Cardiac muscle cell (in vitro differentiated cells and primary cell): ENCODE measurements at places on chromosomes 4 and X. TPM values are rescaled to one million over a fixed set of nuclear protein-coding genes. Genes with fewer than 3 reads are reported as not detected.
A peak's percentile ranks its signal among the peaks of the same experiment; 100 is the strongest.

Gene MAGEE2
- not detected in 2 replicates for total RNA-seq

Gene CCSER1
- total RNA-seq, result 3.3 and 3.6 TPM in 2 replicates

Gene ASB12
- 0.24 and 0.46 TPM in 2 replicates for total RNA-seq

Gene DMD
- total RNA-seq, result 41.3 and 90.7 TPM in 2 replicates

Gene GLOD5
- not detected in 2 replicates for total RNA-seq

Gene RTL5
- total RNA-seq, result 9.0 and 11.6 TPM in 2 replicates

GRCh38 chr4:189785257-189785656, 155.4 kb upstream of the FRG1 start:
- no peaks in the 10 kb centered on the region for H3K27me3 ChIP-seq
- H3K4me1 ChIP-seq, result no peaks in the 10 kb centered on the region
- DNase-seq, result no peak
- H3K4me3 ChIP-seq, result no peak overlapping the region
- no peak overlapping the region for H3K27ac ChIP-seq

GRCh38 chr4:42144028-42144427, 8.4 kb downstream of the BEND4 start:
- DNase-seq, result no peak
- H3K27ac ChIP-seq, result no peak overlapping the region
- no peaks in the 10 kb centered on the region for H3K4me1 ChIP-seq
- H3K36me3 ChIP-seq, result no peaks in the 10 kb centered on the region
- no peak overlapping the region for H3K4me3 ChIP-seq

GRCh38 chr4:67684839-67685531, 16.0 kb downstream of the UBA6 start:
- no peaks in the 10 kb centered on the region for H3K27me3 ChIP-seq
- no peaks in the 10 kb centered on the region for H3K4me1 ChIP-seq
- no peak overlapping the region for H3K4me3 ChIP-seq
- H3K36me3 ChIP-seq, result peaks cover 15% of the 10 kb centered on the region

- H3K4me1 ChIP-seq, result no peaks in the 10 kb centered on the region
- no peak overlapping the region for H3K4me3 ChIP-seq
- no peak overlapping the region for H3K27ac ChIP-seq
- DNase-seq, result no peak
These were observed 52.9 kb downstream of the EPHA5 start for GRCh38 chr4:65617416-65617815.

DNA sequence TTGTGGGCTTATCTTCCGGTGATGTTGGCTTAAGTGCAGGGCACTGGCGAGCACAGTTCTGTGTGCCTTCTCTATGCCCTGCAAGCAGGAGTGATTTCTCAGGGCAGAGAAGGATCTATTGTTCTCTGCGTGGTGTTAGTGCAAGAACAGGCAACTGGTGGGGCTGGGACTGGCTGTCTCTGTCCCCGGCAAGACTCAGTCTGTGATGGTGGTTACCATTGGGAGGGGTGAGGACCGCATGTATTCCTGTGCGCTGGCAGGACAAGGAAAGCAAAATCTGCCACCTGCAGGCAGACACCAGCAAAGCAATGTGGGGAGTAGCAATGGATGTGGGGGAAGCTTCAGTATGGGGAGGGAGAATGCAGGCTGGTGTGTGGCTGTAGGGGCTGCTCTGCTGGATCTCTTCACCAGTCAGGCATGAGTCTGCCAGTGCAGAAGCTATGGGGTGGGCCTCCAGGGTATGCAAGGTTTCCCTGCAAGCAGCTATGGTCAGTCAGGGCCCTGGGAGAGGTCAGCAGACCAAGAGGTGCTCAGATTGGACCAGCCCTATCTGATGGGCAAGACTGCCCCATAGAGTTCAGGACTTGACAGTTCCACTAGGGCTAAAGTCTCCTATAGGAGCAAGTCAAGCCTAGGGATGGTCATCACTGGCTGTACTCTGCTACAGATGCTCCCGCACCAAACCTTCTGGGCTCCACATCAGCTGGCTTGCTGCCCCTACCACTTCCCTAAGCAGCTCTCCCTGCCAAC, 16.8 kb downstream of the PF4 start:
- no peak overlapping the region for H3K4me3 ChIP-seq
- H3K27me3 ChIP-seq, result no peaks in the 10 kb centered on the region
- no peak overlapping the region for H3K27ac ChIP-seq
- H3K36me3 ChIP-seq, result no peaks in the 10 kb centered on the region
- H3K4me1 ChIP-seq, result no peaks in the 10 kb centered on the region

- H3K27me3 ChIP-seq, result no peaks in the 10 kb centered on the region
- no peak overlapping the region for H3K27ac ChIP-seq
- no peaks in the 10 kb centered on the region for H3K36me3 ChIP-seq
- no peaks in the 10 kb centered on the region for H3K4me1 ChIP-seq
- no peak overlapping the region for H3K4me3 ChIP-seq
- no peak for DNase-seq
These were observed 94.0 kb downstream of the TMA16 start for GRCh38 chr4:163588532-163588931.

DNA sequence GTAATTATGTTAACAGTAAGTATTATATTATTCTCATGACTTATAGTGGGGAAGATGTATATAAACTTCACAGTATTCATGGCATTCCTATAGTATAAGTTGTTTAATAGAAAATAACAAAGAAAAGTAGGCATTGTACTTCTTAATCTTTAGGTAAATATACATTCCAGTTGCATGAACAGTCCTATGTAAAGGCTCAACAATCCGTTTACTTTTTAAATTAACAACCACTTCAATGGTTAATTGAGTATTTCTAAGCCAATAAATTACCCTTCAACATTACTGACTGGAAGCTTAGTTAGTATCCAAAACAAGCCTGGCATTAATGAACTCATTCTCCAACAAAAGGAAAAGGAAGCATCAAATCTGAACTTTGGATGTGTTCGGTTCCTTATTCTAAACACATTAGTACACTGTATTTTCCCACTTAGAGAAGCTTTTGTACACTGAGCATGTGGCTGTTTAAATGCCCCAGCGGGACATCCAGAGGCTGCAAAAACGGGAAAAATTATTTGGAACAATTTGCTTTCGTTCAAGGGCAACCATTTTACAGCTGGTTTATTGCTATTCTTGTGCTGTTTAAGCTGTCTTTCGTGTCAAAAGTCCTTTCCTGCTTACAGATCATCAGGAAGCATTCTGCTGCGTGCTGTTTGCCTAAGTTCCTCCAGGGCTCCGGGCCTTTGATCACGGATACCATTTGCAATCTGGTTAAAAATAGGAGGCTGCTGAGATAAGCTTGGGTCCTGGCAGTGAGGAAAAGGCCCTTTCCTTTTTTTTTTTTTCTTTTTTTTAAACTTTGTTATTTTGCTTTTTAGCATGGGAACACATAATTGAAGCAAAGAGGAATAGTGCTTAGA, 460.3 kb downstream of the SPRY1 start:
- H3K36me3 ChIP-seq, result no peaks in the 10 kb centered on the region
- no peak overlapping the region for H3K4me3 ChIP-seq
- peak overlapping the region; percentile 97 for H3K27ac ChIP-seq
- no peaks in the 10 kb centered on the region for H3K27me3 ChIP-seq

- no peak for DNase-seq
- H3K27ac ChIP-seq, result no peak overlapping the region
- no peaks in the 10 kb centered on the region for H3K27me3 ChIP-seq
- H3K36me3 ChIP-seq, result no peaks in the 10 kb centered on the region
- no peak overlapping the region for H3K4me3 ChIP-seq
- H3K4me1 ChIP-seq, result peaks cover 13% of the 10 kb centered on the region
These were observed 146.8 kb downstream of the PTTG2 start for GRCh38 chr4:38106886-38107514.

DNA sequence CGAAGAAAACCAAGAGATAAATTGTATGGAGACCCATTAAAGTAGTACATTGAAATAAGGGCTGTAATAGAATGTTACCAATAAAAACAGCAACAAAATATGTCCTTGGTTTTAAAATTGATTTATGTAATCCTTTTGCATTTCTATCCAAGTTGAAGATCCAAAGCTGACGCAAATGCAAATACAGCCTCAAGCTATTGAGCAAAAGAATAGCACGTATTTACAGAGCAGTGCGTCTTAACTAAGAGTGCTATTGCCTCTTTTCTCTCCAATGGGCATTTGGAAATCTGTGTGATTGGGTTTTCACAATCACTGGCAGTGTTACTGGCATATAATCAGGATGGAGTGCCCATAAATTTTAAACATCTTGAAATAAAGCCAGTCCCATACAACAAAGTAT, 417.4 kb downstream of the TLL1 start:
- no peak overlapping the region for H3K27ac ChIP-seq
- H3K4me1 ChIP-seq, result no peaks in the 10 kb centered on the region
- DNase-seq, result no peak
- H3K27me3 ChIP-seq, result no peaks in the 10 kb centered on the region
- no peaks in the 10 kb centered on the region for H3K36me3 ChIP-seq

DNA sequence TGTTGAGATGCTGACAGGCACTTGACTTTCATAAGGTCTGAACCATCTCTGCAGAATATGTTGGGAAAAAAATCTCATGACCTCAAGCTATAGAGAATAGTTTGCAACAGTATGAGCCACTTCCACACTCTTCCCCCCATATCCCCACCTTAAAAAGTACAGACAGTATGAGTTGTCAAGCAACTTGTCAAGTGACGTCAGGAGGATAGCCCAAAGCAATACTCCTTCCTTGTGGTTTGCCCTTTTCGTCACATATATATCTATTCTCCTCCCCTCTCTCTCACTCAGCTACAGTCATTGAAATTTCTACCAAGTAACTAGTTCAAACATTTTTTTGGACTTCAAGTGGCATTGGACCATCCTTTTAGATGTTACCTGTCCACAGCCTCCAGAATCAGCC, 67.7 kb downstream of the MCF2 start:
- no peaks in the 10 kb centered on the region for H3K27me3 ChIP-seq
- no peak for DNase-seq
- no peaks in the 10 kb centered on the region for H3K36me3 ChIP-seq
- no peak overlapping the region for H3K27ac ChIP-seq
- H3K4me1 ChIP-seq, result no peaks in the 10 kb centered on the region
- H3K4me3 ChIP-seq, result no peak overlapping the region

DNA sequence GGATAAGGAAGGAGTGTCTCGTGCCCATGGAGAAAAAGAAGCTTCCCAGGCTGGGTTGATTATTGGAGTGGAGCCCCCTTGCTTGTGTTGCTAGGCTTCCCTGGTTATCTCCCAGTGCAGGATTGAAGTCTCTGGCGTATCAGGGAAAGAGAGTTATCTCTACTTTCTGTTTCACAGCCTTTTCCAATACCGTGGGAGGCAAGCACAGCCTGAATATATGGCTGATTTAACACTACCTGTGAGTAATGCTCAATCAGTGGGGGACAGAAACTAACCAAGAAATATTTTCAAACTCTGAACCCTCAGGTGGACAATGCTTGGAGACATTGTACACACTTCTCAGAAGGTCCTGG, 65.2 kb downstream of the SERPINA7 start:
- H3K4me1 ChIP-seq, result no peaks in the 10 kb centered on the region
- no peak for DNase-seq
- H3K4me3 ChIP-seq, result no peak overlapping the region
- H3K36me3 ChIP-seq, result no peaks in the 10 kb centered on the region
- no peaks in the 10 kb centered on the region for H3K27me3 ChIP-seq

DNA sequence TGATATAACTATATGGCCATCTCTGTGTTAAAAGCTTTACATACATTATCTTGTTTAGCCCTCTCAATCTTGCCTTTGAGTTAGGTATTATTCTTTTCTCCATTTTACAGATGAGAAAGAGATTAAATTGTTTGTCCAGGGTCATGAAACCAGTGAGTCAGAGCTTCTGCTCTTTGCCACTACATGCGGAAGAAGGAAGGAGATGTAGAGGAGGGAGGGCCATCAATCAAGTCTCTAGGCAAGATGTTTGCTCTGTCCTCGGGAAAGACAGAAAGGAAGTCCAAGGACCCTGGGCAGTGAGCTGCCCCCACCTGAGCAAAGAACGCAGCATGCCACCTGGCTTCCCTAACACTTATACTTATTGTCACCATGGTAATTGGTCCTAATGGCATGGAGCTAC, 133.7 kb upstream of the IL1RAPL2 start:
- no peaks in the 10 kb centered on the region for H3K4me1 ChIP-seq
- H3K27ac ChIP-seq, result no peak overlapping the region
- no peaks in the 10 kb centered on the region for H3K36me3 ChIP-seq
- no peak overlapping the region for H3K4me3 ChIP-seq

DNA sequence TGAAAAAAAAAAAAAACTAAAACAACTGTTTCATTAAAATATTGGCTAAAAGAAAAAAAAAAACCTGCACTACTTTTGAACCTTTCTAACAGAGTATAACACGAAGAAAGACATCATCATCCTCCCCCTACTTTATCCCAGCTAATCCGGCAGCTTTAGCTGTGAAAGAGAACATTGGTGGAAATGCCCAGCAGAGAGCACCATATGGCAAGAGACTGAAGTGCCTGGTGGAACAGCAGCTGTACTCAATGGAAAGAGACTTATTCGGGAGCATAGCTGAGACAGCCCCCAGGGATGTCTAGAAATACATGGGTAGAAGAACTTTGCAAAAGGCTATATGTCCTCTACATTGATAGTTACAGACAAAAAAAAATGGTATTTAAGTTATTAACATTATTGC, 30.3 kb downstream of the STPG2 start:
- H3K27me3 ChIP-seq, result no peaks in the 10 kb centered on the region
- H3K36me3 ChIP-seq, result no peaks in the 10 kb centered on the region
- H3K27ac ChIP-seq, result no peak overlapping the region
- no peaks in the 10 kb centered on the region for H3K4me1 ChIP-seq

- H3K27me3 ChIP-seq, result no peaks in the 10 kb centered on the region
- no peak overlapping the region for H3K4me3 ChIP-seq
- DNase-seq, result peak; percentile 83
- H3K27ac ChIP-seq, result no peak overlapping the region
These were observed 108.0 kb downstream of the ITM2A start for GRCh38 chrX:79259073-79259689.

GRCh38 chr4:13322681-13323101, 161.4 kb downstream of the RAB28 start:
- H3K27ac ChIP-seq, result no peak overlapping the region
- H3K4me3 ChIP-seq, result no peak overlapping the region
- H3K36me3 ChIP-seq, result no peaks in the 10 kb centered on the region
- H3K4me1 ChIP-seq, result peaks cover 11% of the 10 kb centered on the region
- DNase-seq, result peak; percentile 94

DNA sequence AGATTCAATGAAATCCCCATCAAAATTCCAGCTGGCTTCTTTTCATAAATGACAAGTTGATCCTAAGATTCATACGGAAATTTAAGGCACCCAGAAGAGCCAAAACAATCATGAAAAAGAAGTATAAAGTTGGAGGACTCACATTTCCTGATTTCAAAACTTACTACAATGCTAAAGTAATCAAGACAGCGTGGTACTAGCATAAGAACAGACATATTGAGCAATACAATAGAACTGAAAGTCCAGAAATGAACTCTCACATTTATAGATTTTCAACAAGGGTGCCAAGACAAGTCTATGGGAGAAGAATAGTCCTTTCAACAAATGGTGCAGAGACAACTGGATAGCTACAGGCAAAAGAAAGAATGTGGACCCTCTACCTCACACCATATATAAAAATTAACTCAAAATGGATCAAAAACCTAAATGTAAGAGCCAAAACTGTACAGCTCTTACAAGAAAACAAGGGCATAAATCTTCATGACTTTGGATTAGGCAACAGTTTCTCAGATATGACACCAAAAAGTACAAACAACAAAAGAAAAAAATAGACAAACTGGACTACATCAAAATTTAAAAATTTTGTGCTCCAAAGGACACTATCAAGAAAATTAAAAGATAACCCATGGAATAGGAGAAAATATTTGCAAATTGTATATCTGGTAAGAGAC, 28.5 kb downstream of the SASH3 start:
- no peak overlapping the region for H3K4me3 ChIP-seq
- H3K36me3 ChIP-seq, result no peaks in the 10 kb centered on the region
- no peaks in the 10 kb centered on the region for H3K27me3 ChIP-seq
- H3K27ac ChIP-seq, result no peak overlapping the region
- no peak for DNase-seq
- no peaks in the 10 kb centered on the region for H3K4me1 ChIP-seq
